NCI-H524 treated with DMSO at 0.1 percent for 48 hours (cell line): ENCODE measurements at places on chromosomes 5 and 9.

- no peak for DNase-seq
Measured at GRCh38 chr9:38178237-38178636, 109.2 kb upstream of the SHB start.

GRCh38 chr5:122656160-122656559 lies 118.7 kb upstream of the SNX2 start:
- no peak for DNase-seq

DNA sequence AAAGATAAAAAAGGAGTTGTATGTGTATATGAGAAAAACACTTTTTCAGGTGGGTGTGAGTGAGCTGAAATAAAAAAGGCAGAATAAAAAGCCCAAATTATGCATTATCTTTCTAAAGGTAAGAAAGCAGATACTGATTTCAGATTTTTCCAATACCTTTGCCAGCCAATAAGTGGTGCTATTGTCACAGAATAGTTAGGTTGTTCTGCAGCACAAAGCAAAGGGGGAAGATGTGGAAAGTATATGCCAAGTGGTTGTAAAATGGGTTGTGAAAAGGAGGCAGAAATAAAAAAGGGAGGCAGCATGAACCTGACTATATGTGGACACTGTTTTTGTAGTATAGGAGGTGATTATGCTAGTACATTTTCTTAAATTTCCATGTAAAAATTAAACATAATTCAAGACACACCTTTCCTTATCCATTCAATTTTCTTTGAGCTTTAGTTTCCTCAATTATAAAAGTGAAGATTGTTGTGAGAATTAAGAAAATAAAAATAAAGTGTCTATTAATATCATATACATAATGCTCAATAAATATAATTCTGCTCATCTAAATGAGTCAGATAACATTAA lies 106.7 kb downstream of the SMIM15 start:
- peak; percentile 44 for DNase-seq

DNA sequence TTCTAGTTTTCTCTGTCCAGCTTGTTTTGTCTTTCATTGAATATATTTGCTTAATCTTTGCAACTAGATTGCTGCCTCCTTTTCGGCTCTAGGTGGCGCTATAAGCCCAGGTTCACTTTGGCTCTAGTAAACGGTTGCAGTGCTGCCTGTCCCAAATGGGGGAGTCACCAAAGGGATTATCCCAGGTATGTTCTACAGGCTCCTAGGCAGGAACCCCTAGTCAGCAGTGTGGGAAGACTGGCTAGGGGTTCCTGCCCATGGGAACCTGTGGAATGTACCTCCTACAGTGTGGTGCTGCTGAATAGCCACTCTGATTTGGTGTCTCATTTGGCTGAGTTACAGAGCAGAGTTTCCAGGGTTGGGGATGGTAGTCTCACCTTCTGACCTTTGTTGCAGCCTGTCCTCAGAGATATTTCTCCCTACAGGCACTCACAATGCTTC lies 85.2 kb downstream of the ARSB start:
- DNase-seq = peak; percentile 13

DNA sequence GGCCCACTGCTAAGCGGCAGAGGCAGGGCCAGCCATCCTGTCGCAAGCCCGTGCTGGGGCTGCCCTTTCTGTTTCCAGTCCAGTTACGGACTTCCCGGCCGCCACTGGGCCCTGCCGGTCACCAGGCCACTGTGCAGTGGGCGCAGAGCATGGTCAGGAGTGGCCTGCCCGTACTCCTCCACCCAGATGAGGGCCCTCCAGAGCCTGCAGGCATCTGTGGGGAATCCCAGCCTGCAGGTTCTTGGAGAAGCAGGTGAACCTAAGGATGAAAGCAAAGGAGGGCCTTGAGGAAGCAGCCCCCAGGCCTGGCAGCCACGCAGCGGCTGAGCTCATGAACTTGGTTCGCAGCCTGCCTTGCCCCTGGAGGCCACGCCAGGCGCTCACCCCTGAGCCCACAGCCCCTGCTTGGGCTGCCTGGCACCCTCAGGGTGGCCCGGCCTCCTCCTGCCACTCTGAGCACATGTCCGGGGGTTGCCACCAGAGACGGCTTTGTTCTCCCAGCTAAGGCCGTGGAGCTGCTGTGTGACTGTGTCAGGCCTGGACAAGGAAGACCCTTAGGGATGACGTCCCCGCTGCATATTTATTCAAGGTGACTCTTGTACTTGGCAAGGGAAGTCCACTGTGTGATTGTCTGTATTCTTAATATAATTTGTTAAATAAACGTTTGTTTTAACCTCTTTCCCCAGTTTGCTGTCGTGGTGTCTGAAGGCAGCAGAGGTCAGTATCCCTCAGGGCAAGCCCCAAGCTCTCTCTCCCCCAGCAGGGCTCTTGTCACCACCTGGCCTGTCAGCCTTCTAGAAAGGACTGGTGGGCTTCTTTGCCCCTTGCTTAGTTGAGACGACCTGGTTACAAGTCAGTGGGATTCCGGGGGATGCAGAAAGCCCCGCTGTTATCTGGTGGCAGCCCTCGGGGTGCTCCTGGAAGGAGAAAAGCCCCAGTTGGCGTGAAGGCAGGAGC lies 107.1 kb upstream of the LMX1B start:
- no peak for DNase-seq

DNA sequence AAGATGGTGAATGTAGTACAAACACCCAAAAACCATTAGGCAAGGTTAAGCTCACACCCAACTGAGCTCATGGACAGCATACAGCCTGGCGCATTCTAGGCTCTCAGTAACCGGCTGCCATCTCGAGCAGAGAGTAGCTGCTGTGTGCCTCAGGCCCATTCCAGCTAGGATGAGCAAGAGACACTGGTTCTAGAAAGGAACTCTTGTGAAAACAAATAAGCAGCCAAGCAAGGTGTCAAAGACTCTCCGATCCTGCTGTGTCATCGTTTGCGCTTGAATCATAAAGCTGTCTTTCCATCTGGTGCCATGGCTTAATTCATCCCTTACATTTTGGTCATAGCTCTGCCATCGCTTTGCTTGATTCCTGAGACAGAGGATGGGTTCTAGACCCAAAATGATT lies 135.4 kb upstream of the MSX2 start:
- DNase-seq = no peak

DNA sequence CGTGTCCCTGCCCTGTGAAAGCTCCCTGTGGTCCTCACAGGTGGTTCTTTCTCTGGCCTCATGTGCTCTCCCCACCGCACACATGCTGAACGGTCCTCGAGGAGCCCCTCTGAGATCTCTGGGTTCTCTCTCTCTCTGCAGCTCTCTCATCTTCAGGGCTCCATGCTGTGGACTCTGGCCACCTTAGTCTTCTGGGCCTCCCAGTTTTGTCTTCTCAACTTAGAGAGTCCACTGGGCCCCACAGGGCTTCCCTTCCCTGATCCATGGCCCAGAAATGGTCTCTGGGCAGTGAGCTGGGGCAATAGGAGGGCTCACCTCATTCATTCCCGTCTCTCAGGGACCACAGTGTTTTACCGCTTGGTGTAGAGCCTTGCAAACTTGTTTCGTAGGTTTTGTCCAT lies 26.4 kb downstream of the FGD3 start:
- no peak for DNase-seq

- DNase-seq = no peak
Measured at GRCh38 chr5:119309326-119309725, 46.5 kb upstream of the TNFAIP8 start.

GRCh38 chr9:109907400-109907799 lies 127.4 kb downstream of the PALM2AKAP2 start:
- no peak for DNase-seq

- DNase-seq = no peak
Measured at GRCh38 chr9:136093995-136094881, 851 bp downstream of the NACC2 start.

DNA sequence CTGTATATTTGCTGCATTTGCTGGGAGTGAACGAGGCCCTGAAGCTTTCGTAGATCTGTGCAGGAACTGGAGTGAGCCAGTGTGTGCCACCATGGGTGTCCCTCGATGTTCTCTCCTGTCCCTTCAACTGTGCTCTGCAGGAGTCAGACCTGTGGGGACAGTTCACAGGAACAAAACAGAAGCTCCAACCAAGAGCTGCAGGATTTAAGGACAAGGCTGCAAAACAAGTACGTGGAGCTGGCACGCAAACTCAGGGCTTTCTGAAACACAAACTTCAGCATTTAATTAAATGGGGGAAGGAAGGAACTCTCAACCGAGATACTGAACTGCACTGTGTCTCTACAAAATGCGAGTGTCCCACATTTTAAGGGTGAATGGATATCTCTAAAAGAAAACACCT lies 24.2 kb downstream of the BASP1 start:
- no peak for DNase-seq

DNA sequence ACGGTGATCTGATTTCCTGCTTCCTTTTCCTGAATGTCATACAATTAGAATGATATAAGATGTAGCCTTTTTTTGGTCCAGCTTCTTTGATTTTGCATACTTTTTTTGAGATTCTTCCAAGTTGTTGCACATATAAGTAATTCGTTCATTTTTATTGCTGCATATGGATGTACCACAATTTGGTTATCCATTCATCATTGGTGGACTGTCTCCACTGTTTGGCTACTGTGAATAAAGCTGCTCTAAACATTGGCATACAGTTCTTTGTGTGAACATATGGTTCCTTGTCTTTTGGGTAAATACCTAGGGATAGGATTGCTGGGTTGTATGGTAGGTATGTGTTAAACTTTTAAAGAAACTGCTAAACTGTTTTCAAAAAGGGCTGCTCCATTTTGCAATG lies 52.6 kb downstream of the OR1J1 start:
- no peak for DNase-seq
